Fibroblast of skin of back (primary cell): ENCODE measurements at places on chromosomes 7 and 10.

GRCh38 chr10:53209944-53210611 is 437.5 kb upstream of the MBL2 start:
- DNase-seq, result peak; percentile 5

- DNase-seq, result peak; percentile 16
Observed at GRCh38 chr7:90797596-90797995, 201.5 kb downstream of the CDK14 start.

DNA sequence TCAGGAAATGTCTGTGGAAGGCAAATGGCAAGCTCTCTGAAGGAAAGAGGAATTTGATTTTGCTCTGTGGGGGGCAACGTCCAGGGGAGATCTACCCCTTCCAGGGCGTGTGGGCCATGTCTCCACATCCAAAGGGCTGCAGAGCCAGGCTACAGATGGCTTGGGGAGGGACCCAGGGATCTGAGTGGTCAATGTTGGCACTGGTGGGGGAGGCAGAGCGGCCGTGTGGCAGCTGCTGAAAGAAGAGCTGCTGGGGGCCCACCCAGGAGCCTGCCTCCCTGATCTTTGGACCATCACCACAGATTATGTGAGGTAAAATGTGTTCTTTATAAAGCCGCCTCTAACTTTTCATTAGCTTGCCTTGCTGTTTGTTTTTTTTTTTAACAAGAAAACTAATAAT is 144.1 kb downstream of the HERPUD2 start:
- no peak for DNase-seq

DNA sequence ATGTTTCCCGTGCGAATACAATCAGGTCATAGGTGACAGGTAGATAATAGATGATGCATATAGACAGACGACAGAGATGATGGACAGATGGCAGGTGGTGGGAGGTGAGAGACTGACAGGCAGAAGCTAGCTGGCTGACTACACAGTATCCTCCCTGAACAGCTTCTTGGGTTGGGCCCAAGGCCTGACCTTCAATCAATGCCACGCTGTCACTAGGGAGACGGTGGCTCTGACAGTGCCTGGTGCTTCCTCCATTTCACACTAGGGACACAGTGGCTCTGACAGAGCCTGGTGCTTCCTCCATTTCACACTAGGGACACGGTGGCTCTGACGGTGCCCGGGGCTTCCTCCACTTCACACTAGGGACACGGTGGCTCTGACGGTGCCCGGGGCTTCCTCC is 200.1 kb downstream of the DIP2C start:
- DNase-seq, result no peak

DNA sequence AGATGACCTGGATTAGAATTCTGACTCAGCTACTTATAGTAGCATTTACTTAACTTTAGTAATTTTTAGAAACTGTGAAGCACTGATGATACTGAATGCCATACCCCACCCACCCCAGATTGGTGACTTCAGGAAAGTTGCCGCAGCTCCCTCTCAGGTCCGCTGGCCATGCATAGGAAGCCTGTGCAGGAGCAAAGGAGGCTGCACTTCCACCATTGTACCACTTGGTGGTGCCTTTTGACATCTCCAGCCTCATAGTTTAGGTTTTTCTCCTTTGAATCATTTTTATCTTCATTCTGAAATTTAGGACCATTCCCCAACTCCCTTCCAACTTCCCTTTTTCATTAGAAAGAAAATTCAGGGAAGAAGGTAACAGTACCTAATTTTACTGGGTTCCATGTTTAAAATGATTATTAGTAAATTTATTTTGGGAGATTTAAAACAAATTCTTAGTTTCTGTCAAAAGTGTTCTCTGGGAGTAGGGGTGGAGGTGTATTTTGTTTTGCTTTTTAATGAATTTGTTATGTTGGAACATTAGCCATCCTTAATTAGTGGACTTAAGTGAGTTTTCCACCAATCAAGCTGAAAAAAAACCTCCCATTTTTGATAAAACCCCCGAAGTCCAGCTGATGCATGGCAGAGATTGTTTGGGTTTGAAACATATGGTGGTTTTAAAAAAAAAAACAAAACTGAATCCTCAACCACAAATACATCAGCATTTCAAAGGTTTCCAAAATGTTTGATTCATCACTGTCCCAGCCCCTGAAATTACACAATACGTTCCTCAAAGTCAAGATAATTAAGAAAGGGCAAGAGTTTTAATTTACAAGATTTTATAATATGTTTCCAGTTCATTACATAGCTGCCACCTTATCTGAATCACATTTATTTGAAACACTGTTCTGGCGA is 109.6 kb downstream of the WNT2 start:
- peak; percentile 70 for DNase-seq

DNA sequence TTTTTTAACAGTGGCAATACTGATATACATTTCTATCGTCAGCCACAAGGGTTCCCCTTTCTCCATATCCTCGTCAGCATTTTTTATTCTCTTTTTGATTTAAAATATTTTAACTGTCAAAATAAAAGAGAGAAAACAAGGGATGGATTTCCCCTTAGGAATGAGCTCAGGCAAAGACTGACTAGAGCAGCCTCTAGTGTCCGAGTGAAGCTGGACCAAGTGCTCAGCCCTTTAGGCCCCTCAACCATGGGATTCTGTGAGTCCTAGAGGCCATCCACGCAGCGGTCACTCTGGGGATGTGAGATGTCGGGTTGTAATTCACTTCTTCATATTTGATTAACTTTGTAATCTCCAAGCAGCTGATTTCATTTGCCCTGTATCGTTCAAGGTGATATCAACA is 137.4 kb upstream of the RNF32 start:
- no peak for DNase-seq
